WTC11 (cell line): ENCODE measurements at places on chromosomes 4 and X.

DNA sequence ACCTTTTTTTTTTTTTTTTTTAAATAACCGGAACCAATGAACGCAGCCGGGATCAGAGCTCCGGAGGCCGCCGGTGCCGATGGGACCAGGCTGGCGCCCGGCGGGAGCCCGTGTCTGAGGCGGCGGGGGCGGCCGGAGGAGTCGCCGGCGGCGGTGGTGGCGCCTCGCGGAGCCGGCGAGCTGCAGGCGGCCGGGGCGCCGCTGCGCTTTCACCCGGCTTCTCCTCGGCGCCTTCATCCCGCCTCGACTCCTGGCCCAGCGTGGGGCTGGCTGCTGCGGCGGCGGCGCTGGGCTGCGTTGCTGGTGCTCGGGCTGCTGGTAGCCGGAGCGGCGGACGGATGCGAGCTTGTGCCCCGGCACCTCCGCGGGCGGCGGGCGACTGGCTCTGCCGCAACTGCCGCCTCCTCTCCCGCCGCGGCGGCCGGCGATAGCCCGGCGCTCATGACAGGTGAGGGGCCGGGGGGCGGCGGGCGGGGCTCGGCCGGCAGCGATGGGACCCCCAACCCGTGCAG, 337 bp downstream of the STIM2 start:
- DNase-seq: peak; percentile 55

DNA sequence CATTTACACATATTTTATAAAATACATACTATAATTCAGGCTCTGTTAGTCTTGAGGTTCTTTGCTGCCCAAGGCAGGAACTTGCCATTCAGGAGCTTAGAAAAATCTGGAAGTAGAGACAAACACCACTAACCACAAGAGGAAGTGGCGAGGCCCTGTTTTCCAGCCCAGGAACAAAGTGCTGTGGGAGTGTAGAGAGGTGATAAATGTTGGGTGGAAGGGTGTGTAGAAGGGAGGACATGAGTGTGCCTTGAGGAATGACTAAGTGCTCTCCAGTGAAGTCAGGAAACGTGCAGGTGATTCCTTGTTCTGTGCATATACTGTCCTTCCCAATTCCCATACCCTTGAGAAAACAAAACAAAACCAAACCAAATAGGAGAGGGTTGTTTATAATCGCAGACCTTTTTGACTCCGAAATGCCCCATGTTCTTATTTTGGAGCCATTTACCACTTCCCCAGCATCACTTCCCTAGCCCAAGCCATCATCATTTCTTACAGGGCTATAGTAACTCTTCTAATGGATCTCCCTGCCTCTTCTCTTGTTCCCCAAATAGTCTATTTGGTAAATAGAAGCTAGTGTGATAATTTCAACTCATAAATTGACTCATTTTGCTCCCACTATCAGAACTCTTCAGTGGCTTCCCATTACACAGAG, 83.2 kb downstream of the GPAT3 start:
- no peak for DNase-seq

DNA sequence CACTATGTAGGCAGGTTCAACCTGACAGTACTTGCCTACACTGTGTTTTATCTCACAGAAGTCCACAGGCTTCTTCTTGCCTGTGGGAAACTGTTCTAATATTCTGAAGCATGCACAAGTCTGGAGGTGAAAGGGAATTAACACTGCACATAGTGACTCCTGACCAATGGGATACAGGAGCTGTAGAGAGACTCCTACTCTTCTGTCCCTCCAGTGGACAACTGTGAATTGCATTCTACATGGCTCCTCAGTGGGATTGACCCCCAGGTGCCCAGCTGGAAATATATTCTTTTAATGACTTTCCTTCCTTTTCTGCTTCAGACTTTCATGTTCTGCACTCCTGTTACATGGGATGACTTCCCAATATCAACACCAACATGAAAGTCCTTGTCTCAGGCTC, 8.2 kb upstream of the YIPF6 start:
- no peak for DNase-seq

- DNase-seq: no peak
Observed at GRCh38 chr4:84803720-84804119, 162.8 kb downstream of the WDFY3 start.

GRCh38 chr4:92969650-92970379, 666.0 kb downstream of the GRID2 start:
- no peak for DNase-seq

GRCh38 chr4:126708716-126709115, 924.0 kb upstream of the INTU start:
- DNase-seq: no peak

DNA sequence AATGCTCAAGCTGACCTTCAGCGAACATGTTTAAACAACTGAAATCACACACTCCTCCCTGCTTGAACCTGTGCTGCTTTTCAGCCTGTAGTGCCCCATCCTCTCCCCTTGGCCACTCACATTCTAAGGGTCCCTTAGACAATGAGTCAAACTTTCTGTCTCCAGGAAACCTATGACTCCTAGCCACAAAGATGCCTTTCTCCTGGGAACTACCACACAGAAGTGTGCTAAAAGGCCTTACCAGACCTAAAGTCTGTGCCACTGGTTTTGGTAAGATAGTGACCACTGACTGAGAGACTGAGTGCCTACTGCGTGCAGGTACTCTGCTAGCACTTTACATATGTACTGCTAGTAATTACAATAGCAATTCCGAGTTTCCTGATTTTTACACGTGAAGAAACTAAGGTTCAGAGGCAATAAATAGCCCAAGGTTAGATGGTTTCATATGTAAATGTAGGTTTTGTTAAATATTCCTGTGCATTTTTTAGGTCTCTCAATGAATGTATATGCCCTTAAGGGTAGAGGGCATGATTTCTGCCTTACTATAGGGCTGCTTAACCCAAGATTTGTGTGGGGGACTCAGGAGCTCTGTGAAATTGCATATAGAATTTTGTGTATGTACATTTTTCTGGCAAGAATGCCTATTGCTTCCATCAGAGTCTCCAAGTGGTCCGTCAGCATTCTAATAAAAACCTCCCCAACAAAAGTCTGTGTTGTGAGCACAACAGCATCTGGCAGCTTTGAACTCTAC, 71.1 kb downstream of the NSG1 start:
- no peak for DNase-seq

DNA sequence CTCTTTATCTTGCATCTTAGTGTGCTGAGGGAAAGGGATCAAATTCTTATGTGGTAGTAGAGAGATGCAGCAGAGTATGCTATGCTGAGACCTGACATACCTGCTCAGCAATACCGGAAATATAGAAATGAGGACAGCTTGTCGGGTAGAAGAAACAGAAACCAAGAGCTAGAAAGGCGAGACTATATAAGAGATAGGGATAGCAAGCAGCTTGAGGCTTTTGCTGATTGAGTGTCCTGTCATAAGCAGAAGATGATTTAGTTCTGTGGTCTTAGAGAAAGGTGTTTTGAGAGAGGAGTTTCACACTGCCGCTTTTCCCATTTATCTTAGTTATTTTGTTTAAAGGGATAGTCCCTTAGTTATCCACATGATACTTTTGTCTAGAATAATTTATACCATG, 31.7 kb downstream of the USP9X start:
- DNase-seq: no peak

DNA sequence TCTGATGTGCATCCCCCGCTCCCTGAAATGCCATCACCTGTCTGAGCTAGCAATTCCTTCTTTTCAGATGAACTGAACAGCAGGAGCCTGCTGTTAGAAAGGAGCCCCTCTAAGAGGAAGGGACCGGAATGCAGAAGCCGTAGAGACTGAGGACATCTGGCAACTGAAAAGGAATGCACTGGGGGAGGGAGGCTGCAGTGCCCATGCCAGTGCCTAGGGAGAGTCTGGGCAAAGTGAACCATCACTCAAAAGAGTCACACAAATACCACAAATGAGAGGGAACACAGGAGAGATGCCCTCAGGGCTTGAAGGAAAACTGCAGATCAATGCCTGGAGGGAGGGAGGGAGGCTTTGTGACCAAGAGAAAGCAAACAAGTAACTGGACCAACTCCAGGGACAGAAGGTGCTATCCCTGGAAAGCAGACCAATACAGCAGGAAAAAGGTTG, 93.9 kb upstream of the CBR4 start:
- peak; percentile 44 for DNase-seq

GRCh38 chrX:20433388-20433775, 166.7 kb upstream of the RPS6KA3 start:
- no peak for DNase-seq

DNA sequence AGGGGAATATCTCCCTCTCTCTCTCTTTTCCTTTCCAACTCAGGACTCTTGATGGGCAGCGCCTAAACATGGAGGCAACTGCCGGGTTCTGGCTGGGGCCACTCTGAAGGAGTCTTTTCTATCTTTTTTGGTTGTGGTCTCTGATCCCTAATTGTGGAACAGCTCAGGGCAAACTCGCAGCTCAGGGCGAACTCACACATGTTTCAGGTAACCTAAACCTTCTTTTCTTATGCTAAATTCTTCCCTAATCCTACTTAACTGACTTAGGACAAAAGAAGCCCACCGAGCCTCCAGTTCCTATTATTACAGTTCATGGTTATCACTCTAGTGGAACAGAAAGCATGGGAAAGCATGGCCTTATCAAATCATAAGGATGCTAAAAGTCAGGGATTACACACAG, 21.3 kb downstream of the ETDA start:
- DNase-seq: no peak

DNA sequence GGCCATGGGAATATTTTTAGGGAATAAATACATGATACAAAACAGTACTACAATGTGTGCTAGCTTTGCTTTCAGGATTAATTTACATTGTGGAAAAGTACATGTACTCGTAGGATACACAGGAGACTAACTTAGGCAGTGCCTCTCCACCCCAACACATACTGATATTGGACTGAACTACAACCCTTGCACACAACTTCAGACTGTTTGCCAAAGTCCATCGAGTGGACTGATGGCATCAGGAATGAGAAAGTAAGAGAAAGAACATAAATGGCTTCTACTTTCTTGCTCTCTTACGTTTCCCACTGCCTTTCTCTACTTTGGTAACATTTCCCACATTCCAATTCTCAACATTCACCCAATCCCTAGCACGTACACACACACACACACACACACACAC, 130.1 kb downstream of the RNF150 start:
- DNase-seq: no peak

- peak; percentile 94 for DNase-seq
Observed at GRCh38 chr4:41644288-41644914, 104.1 kb downstream of the PHOX2B start.

- no peak for DNase-seq
Observed at GRCh38 chrX:15960237-15960636, 105.6 kb upstream of the AP1S2 start.

DNA sequence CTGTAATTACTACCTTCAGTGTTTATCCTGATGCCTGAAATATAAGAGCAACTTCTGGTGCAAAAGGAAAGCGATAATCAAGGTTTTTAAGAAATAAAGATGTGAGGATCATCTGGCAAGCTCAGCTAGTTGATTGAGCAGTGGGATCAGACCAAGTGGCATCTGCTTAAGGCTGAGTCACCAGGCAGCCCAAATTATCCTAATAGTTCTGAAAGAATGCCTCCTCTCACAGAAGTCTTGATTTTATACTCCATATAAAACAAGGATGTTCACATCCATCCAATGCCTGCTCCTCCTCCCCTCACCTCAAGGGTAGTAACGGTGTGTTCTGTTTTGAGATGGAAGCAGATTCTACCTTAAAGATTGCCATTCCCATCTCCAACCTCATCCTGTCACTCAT, 134.5 kb upstream of the RASGEF1B start:
- DNase-seq: no peak

- no peak for DNase-seq
Observed at GRCh38 chrX:66632981-66633380, 5.9 kb downstream of the EDA2R start.

DNA sequence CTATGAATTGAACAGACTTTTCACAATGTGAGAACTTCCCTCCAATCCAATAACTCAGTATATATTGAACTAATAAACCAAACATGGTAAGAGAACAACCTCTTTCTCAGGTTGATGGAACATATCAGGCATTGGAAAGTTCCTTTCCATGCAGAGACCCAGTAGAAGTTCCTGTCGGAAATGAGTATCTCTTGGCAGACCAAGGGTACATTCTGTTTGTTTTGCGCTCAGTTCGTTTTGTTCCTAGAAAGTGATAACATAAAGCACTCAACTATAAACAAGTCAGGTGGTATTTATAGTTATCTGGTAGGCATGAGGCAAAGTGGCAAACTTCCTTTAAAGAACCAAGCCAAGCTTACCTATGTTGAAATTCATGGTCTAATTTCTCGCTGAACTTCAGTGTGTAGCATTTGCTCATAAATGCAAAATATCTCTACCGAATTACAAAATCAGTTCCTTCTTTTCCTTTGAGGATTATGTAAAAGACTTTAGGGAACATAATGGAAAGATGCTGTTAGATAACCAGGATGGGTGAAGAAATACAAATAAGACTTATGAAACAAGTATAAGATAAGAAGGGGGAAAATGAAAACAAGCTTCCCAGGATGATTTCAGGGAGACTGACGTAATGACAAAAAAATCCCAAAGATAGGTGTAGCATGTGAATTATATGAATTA, 120.3 kb downstream of the ARHGAP24 start:
- DNase-seq: no peak

- DNase-seq: no peak
Observed at GRCh38 chr4:150033901-150034300, 44.3 kb upstream of the DCLK2 start.

- no peak for DNase-seq
Observed at GRCh38 chr4:75841641-75842520, 60.4 kb downstream of the PPEF2 start.

DNA sequence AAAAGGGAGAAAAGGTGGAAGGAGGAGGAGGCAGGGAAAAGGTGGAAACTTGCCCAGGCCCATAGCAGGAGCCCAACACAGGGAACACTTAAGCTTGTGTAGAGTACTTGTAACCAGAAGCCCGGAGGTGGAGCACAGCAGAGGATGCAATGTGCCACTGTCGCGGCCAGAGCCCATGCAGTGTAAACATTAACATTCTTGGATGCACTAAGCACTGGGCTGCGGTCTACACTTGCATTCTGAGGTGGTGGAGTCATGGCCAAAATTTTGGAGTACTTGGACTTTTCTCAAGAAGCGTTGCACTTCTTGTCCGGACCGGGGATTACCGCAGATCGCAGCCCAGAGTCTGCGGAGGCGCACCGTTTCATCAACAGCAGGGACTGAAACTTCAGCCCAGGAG, 4.5 kb upstream of the RHOXF1 start:
- no peak for DNase-seq
